Aorta (tissue), 5 donors: ENCODE measurements at places on chromosomes 2 and 18. TPM values are rescaled to one million over a fixed set of nuclear protein-coding genes. Genes with fewer than 3 reads are reported as not detected.

DNA sequence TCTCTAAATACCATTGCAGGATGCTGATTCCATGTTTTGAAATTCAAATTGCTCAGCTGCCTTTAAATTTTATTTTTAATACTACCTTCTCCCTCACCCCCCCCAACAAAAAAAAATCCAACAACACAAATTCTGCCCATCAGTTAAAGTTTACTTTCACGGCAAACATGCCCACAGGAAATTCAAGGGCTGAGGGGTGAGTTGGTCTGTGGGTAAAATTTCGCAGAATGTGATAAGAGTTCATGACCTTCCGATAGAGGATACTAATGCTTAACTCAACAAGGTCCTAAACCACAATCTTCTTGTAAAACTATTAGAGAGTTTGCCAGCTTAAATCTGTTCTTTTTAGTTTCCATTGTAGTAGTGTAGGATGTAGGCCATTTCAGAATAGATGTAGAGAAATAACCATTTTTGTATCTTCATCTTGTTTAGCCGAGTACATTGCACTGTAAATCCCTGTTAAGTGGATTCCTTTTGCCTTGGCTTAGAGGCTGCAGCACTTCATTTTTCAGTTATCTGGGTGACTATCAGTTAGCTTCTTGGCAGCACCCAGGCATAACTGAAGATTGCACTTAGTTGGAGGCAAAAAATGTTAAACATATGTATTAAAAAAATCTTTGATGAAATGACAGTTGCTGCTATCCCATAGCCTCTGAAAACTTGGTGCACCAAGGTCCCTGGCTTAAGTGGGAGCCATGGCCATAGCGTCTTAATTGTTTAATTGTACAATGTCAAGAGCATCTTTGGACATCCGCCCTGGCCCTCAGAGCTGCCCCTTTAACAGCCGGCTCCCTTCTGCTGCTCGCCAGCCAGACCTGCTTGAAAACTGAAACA lies 232.3 kb downstream of the HAUS1 start:
- H3K4me1 ChIP-seq: no peaks in the 10 kb centered on the region
- H3K4me3 ChIP-seq: no peak overlapping the region
- H3K36me3 ChIP-seq: no peaks in the 10 kb centered on the region
- DNase-seq: no peak
- H3K27me3 ChIP-seq: no peaks in the 10 kb centered on the region

DNA sequence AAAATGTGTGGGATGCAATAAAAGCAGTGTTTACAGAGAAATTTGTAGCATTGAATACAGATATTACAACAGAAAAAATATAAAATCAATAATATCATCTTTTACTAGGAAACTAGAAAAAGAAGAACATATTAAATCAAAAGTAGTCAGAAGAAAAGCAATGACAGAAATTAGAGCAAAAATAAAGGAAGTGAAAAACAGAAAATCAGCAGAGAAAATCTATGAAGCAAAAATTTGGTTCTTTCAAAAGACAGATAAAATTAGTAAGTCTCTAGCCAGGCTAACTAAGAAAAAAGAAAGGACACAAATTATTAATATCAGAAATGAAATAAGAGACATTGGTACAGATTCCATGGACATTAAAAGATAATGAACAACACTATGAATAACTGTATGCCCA lies 212.0 kb upstream of the MGAT5 start:
- no peak for DNase-seq
- no peak overlapping the region for H3K4me3 ChIP-seq
- no peaks in the 10 kb centered on the region for H3K27me3 ChIP-seq
- H3K36me3 ChIP-seq: no peaks in the 10 kb centered on the region
- no peaks in the 10 kb centered on the region for H3K4me1 ChIP-seq
- H3K27ac ChIP-seq: no peak overlapping the region

Gene RNU2-63P
- total RNA-seq: 3.3 TPM

- no peaks in the 10 kb centered on the region for H3K36me3 ChIP-seq
- peak overlapping the region; percentile 7 for H3K4me3 ChIP-seq
- H3K4me1 ChIP-seq: peaks cover 2% of the 10 kb centered on the region
- H3K27ac ChIP-seq: peak overlapping the region; percentile 36
These were observed 1.3 kb downstream of the ITM2C start for GRCh38 chr2:230865766-230866755.

- no peak overlapping the region for H3K27ac ChIP-seq
- no peak for DNase-seq
- H3K4me1 ChIP-seq: no peaks in the 10 kb centered on the region
- H3K36me3 ChIP-seq: no peaks in the 10 kb centered on the region
- H3K27me3 ChIP-seq: no peaks in the 10 kb centered on the region
- H3K4me3 ChIP-seq: no peak overlapping the region
These were observed 126.8 kb downstream of the ATP9B start for GRCh38 chr18:79195716-79196683.

- no peaks in the 10 kb centered on the region for H3K36me3 ChIP-seq
- H3K27me3 ChIP-seq: peaks cover 2% of the 10 kb centered on the region
- no peak for DNase-seq
- H3K4me3 ChIP-seq: no peak overlapping the region
- no peaks in the 10 kb centered on the region for H3K4me1 ChIP-seq
- H3K27ac ChIP-seq: no peak overlapping the region
These were observed 80.4 kb downstream of the CELF4 start for GRCh38 chr18:37484983-37485834.

- H3K36me3 ChIP-seq: no peaks in the 10 kb centered on the region
- H3K4me3 ChIP-seq: peak overlapping the region; percentile 70
- no peak overlapping the region for H3K27ac ChIP-seq
These were observed 580 bp downstream of the NEDD4L start for GRCh38 chr18:58044370-58045241.

DNA sequence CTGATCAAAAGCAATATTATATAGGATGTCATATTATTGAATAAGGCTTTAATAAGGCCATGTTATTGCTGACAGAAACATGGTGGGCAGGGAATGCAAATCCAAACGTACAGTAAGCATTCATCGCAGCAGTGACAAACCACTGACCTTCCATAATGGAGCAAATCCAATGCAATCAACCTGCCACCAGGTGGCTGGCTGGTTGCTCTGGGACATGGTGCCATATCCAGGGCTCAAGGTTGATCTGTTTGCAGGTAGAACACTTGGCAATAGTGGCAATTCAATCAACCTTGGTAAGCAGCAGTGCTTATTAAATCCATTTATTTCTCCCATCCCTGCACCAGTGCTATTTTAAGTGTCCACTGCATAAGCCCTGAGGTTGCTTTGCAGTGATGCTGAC lies 75.4 kb downstream of the CERKL start:
- no peaks in the 10 kb centered on the region for H3K4me1 ChIP-seq
- no peaks in the 10 kb centered on the region for H3K27me3 ChIP-seq
- no peak for DNase-seq
- no peaks in the 10 kb centered on the region for H3K36me3 ChIP-seq
- no peak overlapping the region for H3K27ac ChIP-seq
- H3K4me3 ChIP-seq: no peak overlapping the region

DNA sequence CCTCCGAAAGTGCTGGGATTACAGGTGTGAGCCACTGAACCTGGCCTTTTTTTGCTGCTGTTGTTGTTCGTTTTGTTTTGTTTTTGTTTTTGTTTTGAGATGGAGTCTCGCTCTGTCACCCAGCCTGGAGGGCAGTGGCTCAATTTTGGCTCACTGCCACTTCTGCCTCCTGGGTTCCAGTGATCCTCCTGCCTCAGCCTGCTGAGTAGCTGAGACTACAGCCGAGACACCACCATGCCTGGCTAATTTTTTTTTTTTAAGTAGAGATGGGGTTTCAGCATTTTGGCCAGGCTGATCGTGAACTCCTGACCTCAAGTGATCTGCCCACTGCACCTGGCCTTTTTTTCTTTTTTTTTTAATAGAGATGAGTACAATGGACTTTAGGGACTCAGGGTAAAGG lies 22.0 kb downstream of the TMEM127 start:
- no peaks in the 10 kb centered on the region for H3K36me3 ChIP-seq
- DNase-seq: no peak
- H3K27me3 ChIP-seq: no peaks in the 10 kb centered on the region
- H3K4me3 ChIP-seq: no peak overlapping the region
- no peaks in the 10 kb centered on the region for H3K4me1 ChIP-seq
- H3K27ac ChIP-seq: no peak overlapping the region

Gene ZNF2
- 3.1 TPM for total RNA-seq

- no peak overlapping the region for H3K4me3 ChIP-seq
- no peaks in the 10 kb centered on the region for H3K36me3 ChIP-seq
- H3K27ac ChIP-seq: no peak overlapping the region
- no peak for DNase-seq
These were observed 64.6 kb upstream of the CDCA7 start for GRCh38 chr2:173290046-173290445.

DNA sequence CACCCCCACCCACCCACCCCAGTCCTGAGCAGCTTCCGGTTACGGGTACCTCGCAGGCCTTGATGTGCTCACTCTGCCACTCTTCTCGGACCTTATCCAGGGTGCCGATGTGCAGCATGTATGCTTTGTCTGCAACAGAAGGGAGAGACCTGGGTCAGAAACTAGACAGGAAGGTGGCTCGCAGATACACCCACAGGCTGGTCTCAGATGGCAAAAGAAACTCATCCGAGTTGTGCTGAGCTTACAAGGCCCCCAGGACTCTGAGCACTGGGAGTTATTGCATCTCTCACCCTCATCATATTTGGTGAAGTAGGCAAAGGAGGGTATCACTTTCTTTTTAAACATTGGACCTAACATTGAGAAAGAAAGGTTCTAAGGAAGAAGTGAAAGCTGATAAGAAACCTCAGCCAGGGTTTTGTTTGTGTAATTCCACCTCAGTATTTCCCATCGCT lies 30.6 kb upstream of the EPG5 start:
- no peaks in the 10 kb centered on the region for H3K27me3 ChIP-seq
- H3K4me3 ChIP-seq: no peak overlapping the region
- H3K36me3 ChIP-seq: no peaks in the 10 kb centered on the region
- H3K27ac ChIP-seq: no peak overlapping the region
- DNase-seq: no peak

DNA sequence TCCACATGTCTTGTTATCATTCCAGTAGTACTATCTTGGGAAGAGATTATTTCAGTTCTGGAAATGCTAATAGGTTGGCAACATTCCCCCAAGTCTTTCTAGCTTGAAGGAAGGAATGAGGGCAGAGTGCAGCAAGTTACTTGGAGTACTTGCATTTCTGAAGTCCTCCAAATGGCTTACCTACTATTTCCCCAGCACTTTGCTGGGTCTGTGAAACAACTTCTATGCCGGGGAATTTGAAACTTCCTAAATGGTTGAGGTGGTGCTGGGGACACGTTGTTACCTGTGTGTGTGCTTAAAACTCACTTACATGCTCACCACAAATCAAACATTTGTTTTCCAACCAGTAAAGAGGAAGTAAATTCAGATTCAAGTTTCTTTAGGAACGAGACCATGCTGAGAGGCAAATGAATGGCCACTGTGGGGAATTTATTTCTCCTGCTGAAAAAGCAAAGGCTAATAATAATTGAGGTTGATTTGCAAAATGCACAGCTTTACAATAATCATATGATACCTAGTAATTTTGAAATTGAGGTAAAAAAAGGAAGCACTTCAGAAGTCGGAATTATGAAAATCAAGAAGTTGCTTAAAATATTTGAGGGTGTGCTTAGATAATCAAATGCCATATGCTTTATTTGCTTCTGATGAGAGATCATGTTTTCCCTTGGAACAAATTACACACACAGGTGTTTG lies 1167.7 kb upstream of the ZEB2 start:
- H3K27ac ChIP-seq: no peak overlapping the region
- H3K4me3 ChIP-seq: no peak overlapping the region
- H3K4me1 ChIP-seq: no peaks in the 10 kb centered on the region
- no peaks in the 10 kb centered on the region for H3K36me3 ChIP-seq

- no peaks in the 10 kb centered on the region for H3K27me3 ChIP-seq
- H3K4me3 ChIP-seq: no peak overlapping the region
- peak; percentile 35 for DNase-seq
- no peaks in the 10 kb centered on the region for H3K4me1 ChIP-seq
- no peak overlapping the region for H3K27ac ChIP-seq
- H3K36me3 ChIP-seq: no peaks in the 10 kb centered on the region
These were observed 76.0 kb downstream of the EMX1 start for GRCh38 chr2:72993147-72993932.

DNA sequence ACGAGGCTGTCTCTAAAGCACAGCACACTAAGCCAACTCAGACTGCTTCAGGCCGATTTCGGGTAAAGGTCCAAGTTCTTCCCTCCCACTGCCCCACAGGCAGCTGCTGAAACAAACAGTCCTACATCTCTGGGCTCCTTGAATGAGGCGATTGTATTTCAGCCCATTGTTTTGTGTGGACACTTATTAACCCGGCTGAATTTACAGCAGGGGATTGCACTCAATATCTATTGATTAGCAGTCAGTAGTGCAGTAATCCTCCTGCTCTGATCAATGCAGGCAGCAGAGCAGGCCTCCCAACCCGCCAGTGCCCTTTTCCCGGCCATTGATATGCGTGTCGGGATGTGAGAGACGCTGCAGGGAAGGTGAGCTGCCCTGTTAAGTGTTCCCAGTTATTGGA lies 330.1 kb downstream of the CMPK2 start:
- DNase-seq: no peak
- no peak overlapping the region for H3K27ac ChIP-seq
- H3K4me1 ChIP-seq: no peaks in the 10 kb centered on the region
- no peak overlapping the region for H3K4me3 ChIP-seq
- H3K36me3 ChIP-seq: no peaks in the 10 kb centered on the region

DNA sequence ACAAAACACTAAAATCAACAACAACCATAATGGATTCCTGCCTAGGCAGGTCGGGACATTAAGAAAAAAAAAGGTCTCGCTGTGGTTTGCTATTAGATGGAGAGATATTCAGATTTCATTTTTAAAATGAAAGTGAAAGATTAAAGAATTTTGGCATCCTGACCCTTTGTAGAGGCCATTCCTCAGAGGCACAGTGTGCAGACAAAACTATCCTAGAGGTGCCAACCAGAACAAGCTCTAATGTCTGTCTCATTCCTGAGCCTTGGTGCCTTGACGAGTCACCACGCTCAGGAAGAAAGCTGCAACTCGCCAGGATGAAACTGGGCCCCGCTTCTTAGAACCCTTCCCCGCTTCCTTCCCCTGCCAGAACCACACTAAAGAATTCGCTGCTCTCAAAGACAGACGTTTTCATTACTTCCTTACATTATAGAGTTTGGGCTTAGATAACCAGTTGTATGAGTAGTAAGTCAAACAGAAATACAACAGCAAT lies 156.0 kb downstream of the TGIF1 start:
- no peak for DNase-seq
- peaks cover 2% of the 10 kb centered on the region for H3K4me1 ChIP-seq
- H3K27ac ChIP-seq: peak overlapping the region; percentile 28
- no peak overlapping the region for H3K4me3 ChIP-seq
- H3K27me3 ChIP-seq: no peaks in the 10 kb centered on the region

GRCh38 chr2:128756365-128756717 lies 437.7 kb upstream of the HS6ST1 start:
- no peaks in the 10 kb centered on the region for H3K4me1 ChIP-seq
- no peak overlapping the region for H3K27ac ChIP-seq
- DNase-seq: no peak
- H3K36me3 ChIP-seq: no peaks in the 10 kb centered on the region
- no peak overlapping the region for H3K4me3 ChIP-seq

Gene ATG4B
- 71.3 TPM for total RNA-seq

Gene SLC4A3
- total RNA-seq: 2.0 TPM

- DNase-seq: peak; percentile 82
- no peak overlapping the region for H3K27ac ChIP-seq
- H3K27me3 ChIP-seq: no peaks in the 10 kb centered on the region
- H3K36me3 ChIP-seq: no peaks in the 10 kb centered on the region
These were observed 151.0 kb downstream of the HDAC4 start for GRCh38 chr2:239249776-239250175.

GRCh38 chr2:2567776-2568175 lies 236.7 kb upstream of the MYT1L start:
- no peak for DNase-seq
- no peaks in the 10 kb centered on the region for H3K36me3 ChIP-seq
- no peak overlapping the region for H3K27ac ChIP-seq
- H3K4me3 ChIP-seq: no peak overlapping the region
- H3K4me1 ChIP-seq: no peaks in the 10 kb centered on the region

Gene ITPRIPL1
- total RNA-seq: 3.6 TPM

Gene CEBPZOS
- 36.9 TPM for total RNA-seq
